ENCODE measurements at places on chromosomes 4 and X.

DNA sequence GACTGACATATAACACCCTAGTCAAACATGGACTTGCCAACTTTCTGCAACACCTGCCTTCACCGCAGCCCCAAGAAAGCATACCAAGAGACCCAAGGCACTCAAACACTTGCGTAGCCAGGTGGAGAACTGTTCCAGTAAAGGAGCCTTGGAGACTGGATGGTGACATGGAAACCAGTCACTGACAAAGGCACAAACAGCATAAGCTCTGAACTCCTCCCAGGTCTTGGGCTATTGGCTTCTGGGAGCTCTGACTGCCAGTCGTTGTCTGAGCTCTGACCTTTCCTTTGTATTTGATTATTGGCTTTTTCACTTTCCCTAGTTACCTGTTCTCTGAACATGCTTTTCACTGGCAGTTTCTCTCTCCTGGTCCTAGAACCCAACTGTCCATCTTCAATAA lies 38.3 kb downstream of the ARAP2 start:
- DNase-seq: no peak

DNA sequence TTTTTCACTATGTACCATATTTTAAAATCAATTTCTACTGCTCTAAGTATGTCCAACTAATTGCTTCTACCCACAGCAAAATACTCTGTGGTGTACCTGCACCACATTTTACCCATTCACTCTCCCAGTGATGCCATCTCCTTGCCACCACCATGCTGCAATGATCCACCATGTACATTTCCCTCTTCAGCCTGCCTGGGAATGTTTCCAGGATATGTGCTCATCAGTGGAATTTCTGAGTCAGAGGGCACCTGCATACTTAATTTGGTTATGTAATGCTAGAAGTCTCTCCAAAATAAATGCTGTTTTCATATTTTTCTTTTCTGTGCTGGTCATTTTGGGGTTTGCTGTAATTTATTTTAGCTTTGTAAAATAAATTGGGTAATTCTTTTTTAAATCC lies 33.2 kb upstream of the OCIAD2 start:
- DNase-seq: peak; percentile 92

DNA sequence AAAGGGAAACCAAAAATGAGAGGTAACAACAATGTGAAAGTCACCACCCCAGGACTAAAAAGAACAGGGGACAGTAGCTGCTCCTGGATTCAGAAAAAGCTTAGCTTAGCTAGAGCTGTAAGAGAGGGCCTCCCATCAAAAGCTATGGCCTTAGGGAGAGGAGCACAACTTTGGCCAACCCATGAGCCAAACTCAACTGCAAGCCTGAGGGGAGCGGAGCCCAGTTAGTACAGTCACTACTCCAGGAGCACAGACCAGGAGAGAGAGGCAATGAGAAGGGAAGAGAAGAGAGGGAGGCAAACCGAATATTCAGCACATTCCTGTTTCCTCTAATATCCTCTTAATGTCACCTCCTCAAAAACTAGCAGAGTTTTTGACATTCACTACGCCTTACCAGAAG lies 917.1 kb upstream of the INTU start:
- no peak for DNase-seq

- DNase-seq: peak; percentile 58
Measured at GRCh38 chrX:6021316-6022091, 207.2 kb downstream of the NLGN4X start.

DNA sequence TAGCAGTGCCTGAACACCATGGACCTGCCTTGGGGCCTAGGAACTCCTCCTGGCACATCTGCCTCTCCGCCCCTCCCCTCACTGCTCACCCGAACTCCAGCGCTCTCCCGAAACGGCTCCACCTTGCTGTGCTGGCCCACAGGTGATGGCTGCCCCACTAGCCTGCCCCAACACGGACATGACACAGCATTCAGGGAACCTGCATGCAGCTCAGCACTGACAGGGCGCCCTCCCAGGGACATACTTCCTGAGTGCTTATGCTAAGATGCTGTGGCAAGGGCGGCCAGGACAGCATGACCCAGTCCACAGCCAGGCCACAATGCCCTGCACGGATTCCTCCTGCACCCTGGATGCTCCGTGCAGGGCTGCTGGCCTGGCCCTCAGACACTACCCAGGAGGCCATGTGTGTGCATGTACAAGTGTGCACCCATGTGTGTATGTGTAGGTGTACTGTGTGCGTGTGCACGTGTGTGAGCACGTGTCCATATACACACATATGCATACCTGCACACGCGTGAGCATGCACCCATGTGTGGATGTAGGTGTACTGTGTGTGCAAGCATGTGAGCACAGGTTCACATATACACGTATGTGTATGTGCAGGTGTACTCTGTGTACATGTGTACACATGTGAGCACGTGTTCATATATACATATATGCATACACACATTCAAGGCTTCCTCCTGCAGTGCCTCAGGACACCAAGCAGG lies 6.0 kb downstream of the TMEM271 start:
- DNase-seq: no peak

- no peak for DNase-seq
Measured at GRCh38 chr4:139735381-139736273, 70.0 kb downstream of the MGST2 start.

DNA sequence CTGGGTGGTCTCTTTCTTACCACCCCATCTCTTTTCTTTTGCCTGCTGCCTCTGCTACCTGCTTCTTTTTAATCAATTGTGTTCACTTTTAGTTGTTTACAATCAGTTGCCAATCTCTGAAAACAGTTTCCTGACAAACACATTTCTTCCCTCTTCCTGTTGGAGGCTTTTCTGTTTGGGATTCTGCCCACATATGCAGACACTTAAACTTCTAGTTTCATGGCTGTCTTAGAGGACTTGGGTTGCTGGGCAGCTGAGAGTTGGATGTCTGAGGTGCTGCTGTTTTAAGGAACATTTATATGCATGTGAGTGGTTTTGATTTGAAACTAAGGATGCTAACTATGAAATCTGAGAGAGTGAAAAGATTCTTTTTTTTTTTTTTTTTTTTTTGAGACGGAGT lies 112.3 kb upstream of the LIMCH1 start:
- no peak for DNase-seq

Data from PC-3 (cell line).